Esophagus squamous epithelium (tissue), 5 donors: ENCODE measurements at places on chromosomes 5 and 9. TPM values are rescaled to one million over a fixed set of nuclear protein-coding genes. Genes with fewer than 3 reads are reported as not detected.

The PCDHA3 gene
- total RNA-seq: not detected

- DNase-seq: no peak
Measured at GRCh38 chr5:61621202-61621650, 289.2 kb downstream of the ZSWIM6 start.

DNA sequence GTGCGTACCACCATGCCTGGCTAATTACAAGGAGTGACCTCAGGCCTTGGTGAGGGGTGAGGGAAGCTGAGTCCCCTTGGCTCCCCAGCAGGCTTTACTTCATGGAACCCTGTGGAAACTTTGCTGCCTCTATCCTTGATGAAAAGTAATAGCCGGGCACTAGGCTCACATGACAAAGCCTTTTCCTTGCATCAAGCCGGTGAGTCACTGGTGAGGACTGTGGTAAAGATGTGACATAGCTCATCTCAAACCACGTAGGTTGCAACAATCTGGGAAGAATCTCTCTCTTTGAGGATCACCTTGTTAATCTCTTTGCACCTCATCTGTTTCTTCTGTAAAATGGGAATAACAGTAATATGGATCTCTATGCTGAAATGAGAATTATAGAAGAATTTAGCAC is 116.3 kb upstream of the SLC25A48 start:
- DNase-seq: no peak

- DNase-seq: no peak
Measured at GRCh38 chr5:14309878-14310531, 166.9 kb downstream of the TRIO start.

The GABRA6 gene
- not detected for total RNA-seq

The B4GALT7 gene
- total RNA-seq: 18.1 TPM

The PCDH12 gene
- 0.82 TPM for total RNA-seq

DNA sequence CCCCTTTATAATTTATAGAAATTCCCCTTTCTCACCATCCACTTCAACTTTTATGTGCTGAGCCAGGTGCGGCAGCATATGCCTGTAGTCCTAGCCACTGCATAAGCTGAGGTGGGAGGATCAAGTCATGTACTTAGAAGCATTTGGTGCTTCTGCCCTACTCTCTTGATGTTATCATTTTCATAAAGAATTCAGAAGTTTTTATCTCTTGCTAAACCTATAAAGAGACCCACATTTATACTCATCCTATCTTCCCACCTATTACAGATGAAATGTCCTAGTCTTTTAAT is 18.5 kb downstream of the HMMR start:
- no peak for DNase-seq

The QRFP gene
- 0.18 TPM for total RNA-seq

- DNase-seq: no peak
Measured at GRCh38 chr5:42668254-42668653, 88.4 kb upstream of the CCDC152 start.

The CCDC183 gene
- not detected for total RNA-seq

DNA sequence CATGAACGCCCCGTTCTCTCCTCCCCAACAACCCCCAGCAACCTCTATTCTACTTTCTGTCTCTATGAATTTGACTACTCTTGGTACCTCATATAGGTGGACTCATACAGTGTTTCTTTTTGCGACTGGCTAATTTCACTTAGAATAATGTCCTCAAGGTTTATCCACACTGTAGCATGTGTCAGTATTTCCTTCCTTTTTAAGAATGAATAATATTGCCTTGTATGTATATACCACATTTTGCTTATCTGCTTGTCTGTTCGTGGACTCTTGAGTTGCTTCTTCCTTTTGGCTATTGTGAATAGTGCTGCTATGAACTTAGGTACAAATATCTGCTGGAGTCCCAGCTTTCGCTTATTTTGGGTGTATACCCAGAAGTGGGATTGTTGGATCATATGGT is 42.7 kb downstream of the IQGAP2 start:
- DNase-seq: no peak

GRCh38 chr9:89797255-89797654 is 192.4 kb downstream of the GADD45G start:
- no peak for DNase-seq

DNA sequence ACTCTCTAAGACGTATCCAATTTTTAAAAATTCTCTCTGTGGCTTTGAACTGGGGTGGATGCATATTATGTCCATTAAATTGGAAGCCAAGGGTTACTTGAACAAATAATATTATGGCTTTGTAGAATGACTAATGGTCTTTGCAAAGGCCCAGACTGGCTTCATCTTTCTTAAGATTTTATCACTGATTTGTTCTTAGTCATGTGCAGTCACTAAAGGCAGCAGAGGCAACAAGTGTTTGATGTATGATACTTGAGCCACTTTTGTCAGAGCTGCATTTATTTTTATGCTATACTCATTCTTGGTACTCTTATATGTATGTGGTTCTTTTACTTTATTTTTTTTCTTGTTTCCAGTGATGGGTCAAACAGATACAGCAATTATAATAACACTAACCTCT is 152.2 kb downstream of the NR2F1-AS1 start:
- no peak for DNase-seq

DNA sequence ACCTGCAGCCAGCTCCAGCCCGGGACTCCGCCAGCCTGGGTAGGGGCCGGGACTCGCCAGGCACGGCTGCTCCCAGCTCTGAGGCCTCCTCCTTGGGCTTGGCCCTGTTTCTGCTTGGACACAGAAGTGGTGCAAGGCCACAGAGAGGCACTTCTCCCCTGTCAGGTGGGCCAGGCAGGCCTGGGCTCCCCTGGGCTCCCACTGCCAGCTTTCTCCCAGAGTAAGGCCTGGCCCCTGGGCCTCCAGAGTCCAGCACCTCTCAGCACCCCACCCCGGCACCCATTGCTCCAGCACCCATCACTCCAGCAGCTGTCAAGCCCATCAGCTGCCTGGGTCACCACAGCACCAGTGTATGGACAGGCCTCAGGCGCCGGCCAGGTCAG is 71.1 kb upstream of the LRRTM2 start:
- no peak for DNase-seq

GRCh38 chr5:177371120-177372033 is 12.9 kb upstream of the SLC34A1 start:
- no peak for DNase-seq

The IL31RA gene
- not detected for total RNA-seq

DNA sequence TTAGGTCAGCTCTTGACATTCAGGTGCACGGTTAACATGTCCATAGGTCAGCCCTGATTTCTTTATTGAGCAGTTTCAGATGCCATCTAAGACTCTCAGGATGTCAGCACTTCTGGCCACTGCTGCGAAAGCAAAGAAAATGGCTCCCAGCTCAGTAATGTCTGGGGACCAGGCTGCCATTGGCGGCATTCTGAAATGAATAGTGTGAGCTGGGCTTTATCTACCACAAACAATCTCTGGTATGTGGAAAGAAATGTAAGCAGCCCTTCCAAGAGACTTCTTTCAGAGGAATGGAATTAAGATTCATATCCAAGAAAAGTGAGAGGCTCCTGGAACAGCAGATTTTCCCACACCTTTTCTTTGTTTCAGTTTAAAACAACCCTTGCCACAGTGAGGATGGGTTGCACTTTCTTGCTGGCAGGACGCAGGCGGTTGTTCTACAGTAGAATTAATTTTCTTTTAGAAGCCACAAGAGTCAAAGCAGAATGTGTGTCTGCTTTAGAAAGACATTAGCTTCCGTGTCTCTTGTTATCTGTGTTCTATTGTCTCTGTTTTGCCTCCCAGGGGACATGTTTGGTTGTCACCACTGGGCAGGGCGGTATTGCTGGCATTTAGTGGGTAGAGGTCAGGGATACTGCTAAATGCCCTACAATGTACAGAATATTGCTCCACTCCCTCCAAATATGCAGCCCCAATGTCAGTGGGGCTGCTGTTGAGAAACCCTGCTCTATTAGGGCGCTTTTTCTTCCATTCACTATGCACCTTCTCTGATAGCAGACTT is 149.9 kb upstream of the ANKH start:
- no peak for DNase-seq

DNA sequence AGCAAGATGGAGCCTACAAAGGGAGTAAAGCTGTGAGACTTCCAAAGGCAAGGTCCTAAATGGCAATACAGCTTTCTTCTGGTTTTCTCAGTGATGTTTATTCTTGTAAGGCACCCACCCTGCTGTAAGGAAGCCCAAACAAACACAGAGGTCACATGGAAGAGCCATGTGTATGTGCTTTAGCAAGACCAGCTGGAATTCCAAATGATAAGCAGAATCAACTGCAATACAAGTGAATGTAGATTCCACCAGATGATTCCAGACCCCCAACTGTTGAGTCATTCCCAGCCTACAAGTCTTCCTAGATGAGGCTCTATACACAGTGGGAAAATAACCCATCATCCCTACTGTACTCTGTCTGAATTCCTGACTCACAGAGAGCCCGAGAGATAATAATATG is 122.8 kb downstream of the DEPDC1B start:
- DNase-seq: no peak

The SPINK7 gene
- 137 TPM for total RNA-seq

DNA sequence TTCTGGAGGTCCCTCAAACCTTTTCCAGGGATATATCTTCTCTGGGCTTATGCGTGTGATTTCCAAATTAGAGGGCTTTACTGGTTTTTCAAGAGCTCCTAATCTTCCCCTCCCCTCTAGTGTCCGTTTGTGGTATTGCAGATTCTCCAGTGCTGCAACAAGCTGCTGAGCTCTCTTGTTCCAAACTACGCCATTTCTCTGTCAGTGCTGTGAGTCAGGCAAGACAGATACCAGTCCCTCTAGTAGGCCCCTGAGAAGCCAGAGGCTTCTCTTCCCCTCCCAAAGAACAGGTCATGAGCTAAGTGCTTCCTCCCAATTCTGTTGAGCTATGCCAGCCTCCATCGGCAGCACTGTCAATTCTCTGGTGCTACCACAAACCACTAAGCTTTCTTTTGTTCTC is 149.5 kb downstream of the FANCC start:
- DNase-seq: no peak

DNA sequence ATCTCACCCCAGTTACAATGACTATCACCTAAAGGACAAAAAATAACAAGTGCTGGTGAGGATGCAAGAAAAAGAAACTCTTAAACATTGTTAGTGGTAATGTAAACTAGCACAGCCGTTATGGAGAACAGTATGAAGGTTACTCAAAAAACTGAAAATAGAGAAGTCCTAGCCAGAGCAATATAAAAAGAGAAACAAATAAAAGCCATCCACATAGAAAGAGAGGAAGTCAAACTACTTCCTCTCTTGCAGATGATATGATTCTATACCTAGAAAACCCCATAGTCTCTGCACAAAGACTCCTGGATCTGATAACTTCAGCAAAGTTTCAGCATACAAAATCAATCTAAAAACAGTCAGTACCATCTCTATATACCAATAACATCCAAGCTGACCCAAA is 221.5 kb upstream of the FAM174A start:
- DNase-seq: no peak

The CAMLG gene
- total RNA-seq: 24.8 TPM

GRCh38 chr5:126335886-126336285 is 87.3 kb upstream of the GRAMD2B start:
- no peak for DNase-seq

The OR1J2 gene
- total RNA-seq: not detected

The CKMT2 gene
- total RNA-seq: 2.1 TPM

The MZB1 gene
- total RNA-seq: 3.4 TPM

- DNase-seq: no peak
Measured at GRCh38 chr5:159833088-159833487, 83.2 kb upstream of the ADRA1B start.

DNA sequence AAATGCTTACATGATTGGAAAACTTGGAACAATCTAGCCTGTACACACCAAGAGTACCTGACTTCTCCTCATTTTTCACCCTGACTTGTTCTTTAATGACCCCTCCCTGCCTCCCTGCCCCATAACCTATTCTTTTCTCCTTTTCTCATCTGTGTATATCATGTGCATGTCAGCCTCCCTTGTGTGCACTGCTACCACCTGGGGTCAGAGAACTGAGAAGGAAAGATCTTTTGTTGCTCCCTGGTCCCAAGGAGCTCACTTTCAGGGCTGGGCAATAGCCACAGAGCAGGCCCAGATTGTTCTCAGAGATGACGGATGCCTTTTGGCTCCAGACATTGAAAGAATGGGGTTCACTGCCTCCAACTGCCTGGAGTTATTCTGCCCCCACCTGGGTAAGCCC is 5.1 kb downstream of the MAP1B start:
- no peak for DNase-seq

DNA sequence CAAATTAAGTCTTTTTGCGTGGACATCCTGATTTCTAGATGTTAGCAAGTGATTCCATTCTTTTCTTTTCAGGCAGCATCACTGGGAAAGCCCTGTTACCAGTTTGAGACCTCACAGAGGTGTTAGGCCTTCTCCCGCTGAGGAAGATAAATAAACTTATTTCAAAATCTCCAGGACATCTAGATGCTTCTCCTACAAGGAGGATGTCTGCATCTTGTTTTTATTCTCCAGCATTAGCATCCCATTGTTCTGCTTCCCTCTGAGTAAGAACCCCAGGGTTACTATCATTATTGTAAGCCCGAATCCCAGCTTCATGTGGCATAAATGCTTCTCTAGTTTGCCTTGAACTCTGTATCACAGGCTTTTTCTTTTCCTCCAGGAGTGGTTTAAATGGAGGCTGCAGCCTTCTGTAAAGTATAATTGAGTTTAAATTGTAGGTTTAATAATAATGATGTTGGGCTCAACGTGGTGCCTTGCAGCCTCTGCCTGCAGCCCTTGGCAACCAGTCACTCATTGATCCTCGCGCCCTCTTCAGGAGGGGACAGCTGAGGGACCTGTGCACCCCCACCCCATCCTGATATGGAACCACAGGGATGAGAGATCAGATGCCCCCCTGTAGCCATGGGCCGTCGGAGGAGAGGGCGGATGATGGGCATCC is 114.9 kb downstream of the PDZD2 start:
- no peak for DNase-seq

GRCh38 chr5:36631620-36632362 is 25.4 kb downstream of the SLC1A3 start:
- no peak for DNase-seq
